ENCODE measurements at places on chromosomes 2 and 18. TPM values are rescaled to one million over a fixed set of nuclear protein-coding genes. Genes with fewer than 3 reads are reported as not detected.

- DNase-seq: no peak
Observed at GRCh38 chr2:74078466-74078865, 69.2 kb downstream of the BOLA3 start.

DNA sequence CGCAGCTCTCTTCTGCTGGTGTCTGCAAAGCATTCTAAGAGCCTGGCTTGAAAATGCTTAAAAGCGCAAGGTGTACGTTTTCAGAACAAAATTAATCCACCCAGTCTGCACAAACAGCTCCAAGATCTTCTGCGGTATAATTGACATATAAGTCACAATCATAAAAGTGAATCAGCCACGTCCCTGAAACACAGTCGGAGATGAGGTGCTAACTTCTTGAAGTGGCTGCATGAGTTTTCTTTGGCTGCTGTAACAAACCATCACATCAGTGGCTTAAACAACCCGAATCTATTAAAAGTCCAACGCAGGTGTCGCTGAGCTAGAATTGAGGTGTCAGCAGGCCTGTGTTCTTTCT lies 32.6 kb downstream of the ARL4C start:
- no peak for DNase-seq

ABHD1 gene
- polyA plus RNA-seq: 0.10 TPM

GRCh38 chr2:74511104-74511989 lies 2.9 kb upstream of the TLX2 start:
- DNase-seq: no peak

DNA sequence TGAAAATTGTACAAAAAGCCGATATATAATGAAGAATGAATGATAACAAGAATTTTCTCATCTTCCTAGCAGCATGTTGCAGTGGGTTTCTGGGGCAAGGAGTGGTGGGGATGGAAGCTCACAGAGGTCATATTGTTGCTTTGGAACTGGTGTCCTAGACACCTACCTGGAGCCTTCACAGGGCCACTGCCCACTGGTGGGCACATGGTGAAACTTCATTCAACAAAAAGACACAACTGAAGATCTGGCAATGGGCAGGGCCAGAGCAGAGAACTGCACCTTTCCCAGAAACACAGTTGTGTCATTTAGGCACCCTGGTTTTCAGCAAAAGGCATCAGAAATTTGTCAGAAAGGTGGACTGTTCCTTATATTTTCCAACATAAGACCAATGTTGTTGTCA lies 115.3 kb downstream of the FHOD3 start:
- DNase-seq: no peak

DNA sequence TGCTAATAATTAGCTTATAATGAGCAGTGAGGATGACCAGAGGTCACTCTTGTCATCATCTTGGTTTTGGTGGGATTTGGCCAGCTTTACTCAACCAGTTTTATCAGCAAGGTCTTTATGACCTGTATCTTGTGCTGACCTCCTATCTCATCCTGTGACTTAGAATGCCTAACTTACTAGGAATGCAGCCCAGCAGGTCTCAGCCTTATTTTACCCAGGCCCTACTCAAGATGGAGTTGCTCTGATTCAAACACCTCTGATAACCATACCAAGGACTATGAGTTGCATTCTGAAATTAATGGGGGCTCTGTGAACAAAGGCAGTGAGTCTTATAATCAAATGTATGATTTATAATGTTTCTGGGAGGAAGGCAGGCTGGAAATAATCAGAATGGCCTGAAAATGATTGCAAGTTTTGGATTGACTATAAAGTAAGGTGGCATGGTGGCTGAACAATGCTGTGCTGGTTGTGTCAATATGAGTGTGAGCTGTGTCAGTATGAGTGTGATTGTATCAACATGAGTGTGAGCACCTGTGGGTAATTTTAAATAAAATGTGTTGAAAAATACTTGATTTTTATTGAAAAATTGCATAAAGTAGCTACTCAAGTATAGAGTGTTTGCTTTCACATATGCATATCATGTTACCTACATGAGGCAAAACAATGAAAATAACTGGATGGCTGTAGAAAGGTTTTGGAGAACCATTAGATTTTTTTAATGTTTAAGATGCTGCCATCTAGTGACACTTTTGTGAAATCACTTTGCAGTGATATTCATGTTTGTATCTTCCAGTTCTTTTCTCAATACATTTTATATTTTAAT lies 103.0 kb downstream of the KYNU start:
- no peak for DNase-seq

RAPGEF4 gene
- polyA plus RNA-seq: 0.63 TPM

GRCh38 chr2:96888072-96889011 lies 18.5 kb upstream of the SEMA4C start:
- DNase-seq: no peak

MAP4K3 gene
- polyA plus RNA-seq: 31.2 TPM

ABCB11 gene
- not detected for polyA plus RNA-seq

DNA sequence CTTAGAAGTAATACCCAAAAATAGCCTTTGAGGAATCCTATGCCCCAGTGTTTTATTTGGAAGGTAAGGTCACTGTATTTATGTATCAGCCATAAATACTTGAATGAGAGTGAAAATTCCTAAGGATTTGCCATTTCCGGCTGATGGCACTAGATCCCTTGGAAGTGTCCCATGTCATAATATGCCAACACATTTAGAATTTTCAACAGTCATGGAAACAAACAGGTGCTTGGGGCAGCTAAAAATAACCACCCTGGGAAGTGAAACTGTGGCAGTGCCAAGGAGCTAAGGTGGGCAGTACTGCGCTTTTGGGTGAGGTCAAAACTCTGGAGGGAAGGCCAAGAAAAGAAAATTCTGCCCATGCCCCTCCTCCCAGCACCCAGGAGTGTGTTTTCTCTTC lies 80.2 kb downstream of the TCF7L1 start:
- DNase-seq: no peak

FAM228A gene
- polyA plus RNA-seq: 0.07 TPM

DNA sequence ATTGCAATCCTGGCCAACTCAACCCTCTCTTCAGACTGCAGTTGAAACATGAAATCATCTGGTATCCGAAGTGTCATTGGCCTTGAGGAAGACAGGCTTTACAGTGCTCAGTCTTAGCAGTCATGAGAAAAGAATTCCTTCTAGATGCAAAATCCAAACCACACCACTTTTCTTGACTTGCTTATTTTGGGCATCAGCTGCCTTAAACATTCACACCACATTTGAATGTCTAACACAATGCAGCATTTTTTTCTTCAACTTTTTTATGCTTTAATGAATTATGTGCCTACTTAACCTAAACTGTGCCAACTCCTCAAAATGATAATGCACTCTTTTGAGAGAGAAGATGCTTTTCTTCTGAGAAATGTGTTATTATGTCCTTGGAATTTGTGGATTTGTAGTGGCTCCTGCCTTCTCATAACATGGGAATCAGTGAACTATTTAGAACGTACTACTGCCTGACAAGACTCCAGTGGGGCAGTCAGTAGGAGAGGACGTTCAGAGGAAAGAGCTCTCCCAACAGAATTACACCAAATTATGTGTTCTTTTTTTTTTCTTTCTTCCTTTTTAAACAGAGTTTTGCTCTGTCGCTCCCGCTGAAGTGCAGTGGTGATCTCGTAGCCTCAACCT lies 3.2 kb upstream of the FAM98A start:
- no peak for DNase-seq

DNA sequence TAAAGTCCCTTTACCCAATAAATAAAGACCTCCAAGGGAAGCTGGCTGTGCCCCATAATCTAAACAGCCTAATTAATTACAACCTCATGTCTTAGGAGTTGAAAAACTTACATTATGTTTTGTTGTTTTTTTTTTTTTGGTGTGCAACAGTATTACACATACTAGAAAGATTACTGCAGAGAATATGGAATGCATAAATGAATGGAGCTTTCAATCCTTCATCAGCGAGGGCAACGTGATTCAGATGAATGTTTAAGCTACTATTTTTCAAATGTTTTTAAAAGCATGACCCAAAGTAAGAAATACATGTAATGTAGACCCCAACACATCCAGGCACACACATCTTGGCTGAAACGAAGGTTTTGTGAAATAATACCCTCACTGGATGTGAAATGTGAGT lies 167.1 kb upstream of the FN1 start:
- no peak for DNase-seq

- no peak for DNase-seq
Observed at GRCh38 chr2:25453199-25453905, 111.6 kb upstream of the DNMT3A start.

DNA sequence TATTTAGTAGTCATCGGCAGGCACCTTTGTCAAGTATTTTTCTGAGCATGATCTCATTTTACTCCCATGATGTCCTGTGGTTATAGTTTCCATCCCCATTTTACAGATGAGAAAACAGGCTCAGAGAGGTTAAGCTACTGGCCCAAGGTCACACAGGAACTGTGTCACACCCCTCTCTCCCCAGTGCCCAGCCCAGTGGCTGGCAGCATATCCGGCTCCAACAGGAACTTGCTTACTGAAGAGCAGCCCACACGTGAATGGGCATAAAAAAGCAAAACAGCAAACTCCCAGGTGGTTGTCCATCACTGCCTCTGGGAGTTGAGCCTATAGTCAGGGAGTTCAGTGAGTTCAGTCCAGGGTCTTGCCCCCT lies 8.3 kb upstream of the KLF11 start:
- no peak for DNase-seq

ITPRID2 gene
- polyA plus RNA-seq: 110 TPM

- DNase-seq: no peak
Observed at GRCh38 chr18:68607852-68608251, 107.1 kb downstream of the TMX3 start.

- no peak for DNase-seq
Observed at GRCh38 chr2:70709275-70710037, 58.5 kb downstream of the ADD2 start.

- no peak for DNase-seq
Observed at GRCh38 chr18:73782405-73782804, 365.2 kb downstream of the FBXO15 start.

GRCh38 chr18:54206447-54206846 lies 18.0 kb downstream of the MBD2 start:
- no peak for DNase-seq

DNA sequence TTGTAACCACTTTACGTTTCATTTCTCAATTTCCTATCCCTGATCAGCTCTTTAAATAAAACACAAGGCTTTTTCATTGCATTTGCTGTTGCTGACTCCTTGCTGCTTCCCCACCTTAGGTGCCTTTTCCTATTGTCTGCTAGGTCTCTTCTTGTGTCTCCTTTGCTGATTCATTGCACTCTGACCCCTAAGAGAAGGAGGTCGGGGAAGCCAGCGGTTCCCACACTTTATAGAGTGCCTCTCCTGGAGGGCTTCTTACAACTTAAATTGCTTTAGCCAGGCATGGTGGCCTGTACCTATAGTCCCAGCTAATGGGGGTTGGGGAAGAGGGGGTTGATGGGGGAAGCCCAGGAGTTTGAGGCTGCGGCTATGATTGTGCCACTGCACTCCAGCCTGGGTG lies 495.0 kb downstream of the DLGAP1 start:
- DNase-seq: no peak
